Dermis lymphatic vessel endothelial cell (primary cell): ENCODE measurements at places on chromosomes 5 and 9. TPM values are rescaled to one million over a fixed set of nuclear protein-coding genes. Genes with fewer than 3 reads are reported as not detected.

SCAMP1 gene
- 62.0 and 68.7 TPM in 2 replicates for total RNA-seq

GRIN3A gene
- total RNA-seq: under 0.01 TPM in 1 of 2 replicates, not detected in the other

ANKRD31 gene
- under 0.01 TPM in 2 replicates for total RNA-seq

CBY3 gene
- total RNA-seq: 0.09 and 0.43 TPM in 2 replicates

QRFP gene
- total RNA-seq: not detected in 2 replicates

ISCA1 gene
- 33.1 and 39.7 TPM in 2 replicates for total RNA-seq

FBP1 gene
- total RNA-seq: 0.09 and 0.33 TPM in 2 replicates

SPATA31C1 gene
- total RNA-seq: not detected in 2 replicates

LHX6 gene
- 0.09 and 0.22 TPM in 2 replicates for total RNA-seq

CDH9 gene
- not detected in 2 replicates for total RNA-seq

MYMK gene
- total RNA-seq: not detected in 2 replicates

C6 gene
- total RNA-seq: not detected in 2 replicates

ERCC8 gene
- 11.9 and 16.7 TPM in 2 replicates for total RNA-seq

TRIP13 gene
- 4.3 and 6.1 TPM in 2 replicates for total RNA-seq

FOXD4L3 gene
- total RNA-seq: under 0.01 TPM in 2 replicates

MZB1 gene
- total RNA-seq: 0.22 and 0.26 TPM in 2 replicates
